ENCODE measurements at places on chromosomes 3 and 15.

DNA sequence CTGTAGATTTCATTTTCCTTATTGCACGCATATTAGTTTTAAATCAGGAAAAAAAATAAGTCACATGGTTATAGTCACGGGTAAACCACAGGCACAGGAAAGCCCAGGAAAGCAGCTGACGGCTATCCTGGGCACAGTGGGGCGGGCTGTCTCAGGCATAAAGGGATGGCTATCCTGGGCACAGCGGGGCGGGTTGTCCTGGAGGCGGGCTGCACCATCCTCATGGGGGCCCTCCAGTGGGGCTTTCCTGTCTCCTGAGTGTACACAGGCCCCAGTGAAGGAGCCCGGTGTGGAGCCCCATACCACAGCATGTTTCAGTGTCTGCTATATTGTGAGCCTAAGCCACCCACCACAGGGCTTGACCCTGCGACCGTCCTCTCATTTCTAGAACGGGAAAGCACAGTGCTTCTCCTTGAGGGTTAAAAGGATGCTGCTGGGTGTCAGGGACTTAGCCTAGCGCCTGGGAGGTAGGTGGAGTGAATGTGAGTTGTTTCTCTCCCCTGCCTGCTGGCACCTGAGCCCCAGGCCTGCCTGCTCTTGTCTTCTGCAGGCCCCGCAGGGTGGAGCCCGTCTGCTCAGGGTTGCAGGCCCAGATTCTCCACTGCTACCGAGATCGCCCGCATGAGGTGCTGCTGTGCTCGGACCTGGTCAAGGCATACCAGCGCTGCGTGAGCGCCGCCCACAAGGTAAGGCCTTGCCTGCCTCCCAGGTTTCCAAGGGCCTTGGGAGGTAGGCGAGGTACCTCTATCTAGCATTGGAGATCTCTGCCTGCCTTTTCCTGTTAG is 25.9 kb upstream of the PLXNA1 start:
- DNase-seq = peak; percentile 42

DNA sequence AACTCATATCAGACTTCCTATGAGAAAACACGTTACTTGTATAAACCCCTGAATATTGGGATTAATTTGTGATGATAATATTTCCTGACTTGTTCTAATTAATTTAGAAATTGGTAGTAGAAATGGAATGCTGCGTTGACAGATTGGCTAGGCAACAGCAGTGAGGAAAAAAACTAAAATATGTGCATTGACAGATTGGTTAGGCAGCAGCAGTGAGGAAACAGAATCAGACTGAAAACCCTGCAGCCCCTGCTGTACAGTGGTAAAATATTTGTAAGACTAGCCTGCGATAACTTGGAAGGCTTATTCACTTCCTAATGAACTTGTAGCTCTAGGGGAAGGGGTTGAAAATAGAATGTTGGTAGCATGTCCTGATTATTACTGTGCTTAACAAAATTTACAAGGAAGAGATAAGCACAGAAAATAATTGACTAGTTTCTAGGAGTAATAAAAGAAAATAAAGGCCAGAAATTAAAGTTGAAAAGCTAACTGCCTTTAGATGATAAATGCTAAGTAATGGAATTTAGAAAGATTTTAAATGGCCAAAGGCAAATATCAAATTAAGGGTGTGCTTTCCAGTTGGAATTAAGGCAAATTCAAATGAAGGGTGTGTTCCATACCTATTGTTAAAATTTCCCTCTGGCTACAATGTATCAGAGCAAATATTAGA is 29.9 kb upstream of the IL16 start:
- no peak for DNase-seq

DNA sequence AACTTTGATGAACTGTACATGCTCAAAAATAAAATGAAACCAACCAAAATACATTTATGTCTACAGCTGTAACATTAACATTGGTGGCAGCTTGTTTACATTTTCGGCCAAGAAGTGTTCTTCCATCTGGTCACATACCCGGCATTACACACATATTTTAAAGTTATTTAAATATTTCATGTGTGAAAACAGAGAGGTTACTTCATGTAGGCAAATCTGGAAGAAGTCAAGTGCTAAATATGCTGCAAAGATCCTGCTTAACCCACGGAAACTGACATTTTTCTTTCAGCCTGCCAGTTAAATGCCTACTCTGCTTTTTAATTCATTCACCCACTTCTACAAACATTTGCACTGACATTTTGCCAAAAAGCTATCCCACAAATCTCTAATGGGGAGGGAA is 69.7 kb downstream of the MB21D2 start:
- DNase-seq = no peak

GRCh38 chr3:172977696-172978095 is 163.3 kb downstream of the SPATA16 start:
- no peak for DNase-seq

- no peak for DNase-seq
Measured at GRCh38 chr3:17140670-17141505, 256.1 kb downstream of the PLCL2 start.

- DNase-seq = no peak
Measured at GRCh38 chr15:87816811-87817210, 439.7 kb downstream of the NTRK3 start.

DNA sequence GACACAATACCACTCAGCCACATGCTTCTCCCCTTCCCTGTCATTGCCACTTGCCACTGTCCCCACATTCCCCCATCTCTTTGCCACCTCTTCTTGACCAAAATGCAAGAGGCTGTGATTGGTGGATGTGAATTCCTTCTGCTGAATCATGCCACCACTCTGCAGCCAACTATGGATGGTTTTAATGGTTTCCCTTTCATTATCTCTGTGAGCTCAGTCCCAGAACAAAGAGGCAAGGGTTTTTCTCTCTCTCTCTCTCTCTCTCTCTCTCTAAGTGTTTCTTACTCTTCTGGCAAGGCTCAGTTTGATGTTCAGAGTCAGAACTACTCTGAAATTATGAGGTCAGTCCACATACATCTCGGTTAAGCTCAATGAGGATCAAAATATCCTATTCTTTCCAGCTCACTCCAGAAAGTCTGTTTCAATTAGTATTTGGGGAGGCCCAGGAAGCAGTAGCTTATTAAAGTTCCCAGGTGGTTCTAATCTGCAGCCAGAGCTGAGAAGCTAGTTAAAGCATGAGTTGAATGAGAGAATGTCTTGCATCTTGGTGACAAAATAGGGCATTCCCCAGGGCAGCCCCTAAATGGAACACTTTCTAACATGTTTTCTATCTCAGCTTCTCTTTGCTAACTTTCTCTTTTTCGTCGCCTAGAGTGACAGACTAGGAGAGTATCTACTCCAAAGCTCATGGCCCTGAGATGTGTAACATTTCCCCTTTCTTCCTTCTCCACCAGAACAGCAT is 8.5 kb upstream of the ILDR1 start:
- DNase-seq = peak; percentile 84

- no peak for DNase-seq
Measured at GRCh38 chr3:6805236-6805635, 55.7 kb upstream of the GRM7 start.

- no peak for DNase-seq
Measured at GRCh38 chr3:55271549-55271948, 215.6 kb downstream of the WNT5A start.

GRCh38 chr3:64667887-64668581 is 19.8 kb downstream of the ADAMTS9 start:
- DNase-seq = no peak

DNA sequence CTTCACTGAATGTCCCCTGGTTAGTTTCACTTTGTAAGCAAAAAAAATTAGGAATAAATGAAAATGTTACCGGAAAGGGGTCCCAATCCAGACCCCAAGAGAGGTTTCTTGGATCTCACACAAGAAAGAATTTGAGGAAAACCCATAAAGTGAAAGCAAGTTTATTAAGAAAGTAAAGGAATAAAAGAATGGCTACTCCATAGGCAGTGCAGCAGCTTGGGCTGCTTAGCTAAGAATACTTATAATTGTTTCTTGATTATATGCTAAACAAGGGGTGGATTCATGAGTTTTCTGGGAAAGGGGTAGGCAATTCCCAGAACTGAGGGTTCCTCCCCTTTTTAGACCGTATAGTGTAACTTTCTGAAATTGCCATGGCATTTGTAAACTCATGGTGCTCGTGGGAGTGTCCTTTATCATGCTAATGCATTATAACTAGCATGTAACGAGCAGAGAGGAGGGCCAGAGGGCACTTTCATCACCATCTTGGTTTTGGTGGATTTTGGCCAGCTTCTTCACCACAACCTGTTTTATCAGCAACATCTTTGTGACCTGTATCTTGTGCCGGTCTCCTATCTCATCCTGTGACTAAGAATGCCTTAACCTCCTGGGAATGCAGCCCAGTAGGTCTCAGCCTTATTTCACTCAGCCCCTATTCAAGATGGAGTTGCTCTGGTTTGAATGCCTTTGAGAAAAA is 41.0 kb upstream of the CMSS1 start:
- DNase-seq = no peak

- DNase-seq = no peak
Measured at GRCh38 chr3:176074096-176074495, 1123.2 kb downstream of the TBL1XR1 start.

- DNase-seq = no peak
Measured at GRCh38 chr3:12903881-12904280, 62.5 kb upstream of the RPL32 start.

Data from inflammatory macrophage treated with lipopolysaccharide for 4 hours (primary cell).